ENCODE measurements at places on chromosomes 6 and 20.

- no peak for DNase-seq
Observed at GRCh38 chr20:16714242-16714641, 15.6 kb upstream of the SNRPB2 start.

DNA sequence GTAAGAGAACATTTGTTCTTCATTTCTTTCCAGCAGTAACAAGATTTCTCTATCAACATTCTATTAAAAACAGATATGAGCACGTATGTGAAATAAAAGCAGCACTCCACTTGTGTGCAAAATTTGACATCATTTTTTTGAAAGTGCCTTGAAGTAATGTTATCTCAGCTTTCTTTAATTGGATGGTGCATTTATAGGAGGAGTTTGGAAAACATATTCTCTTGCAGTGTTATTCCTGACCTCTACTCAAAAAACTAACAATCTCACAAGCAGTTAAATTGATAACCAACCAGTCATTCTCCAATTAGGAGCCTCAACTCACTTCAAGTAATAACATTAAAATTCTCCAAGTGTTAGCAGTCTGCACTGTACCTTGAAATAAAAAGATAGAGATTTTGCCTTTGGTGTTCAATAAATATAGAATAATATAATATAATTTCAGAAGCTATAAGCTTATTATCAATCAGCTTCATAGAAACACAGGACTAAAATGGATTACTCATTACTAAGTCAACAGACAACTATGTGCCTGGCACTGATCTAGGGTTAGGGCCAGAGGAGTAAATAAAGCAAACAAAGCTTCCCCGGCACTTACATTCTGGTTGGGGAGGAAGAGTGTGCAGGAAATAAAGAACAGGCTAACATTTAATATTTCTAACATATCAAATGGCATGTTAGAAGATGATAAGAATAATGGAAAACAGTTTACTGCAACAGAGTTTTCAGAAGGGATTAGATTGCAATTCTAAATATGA lies 149.0 kb upstream of the SGK1 start:
- DNase-seq = no peak

DNA sequence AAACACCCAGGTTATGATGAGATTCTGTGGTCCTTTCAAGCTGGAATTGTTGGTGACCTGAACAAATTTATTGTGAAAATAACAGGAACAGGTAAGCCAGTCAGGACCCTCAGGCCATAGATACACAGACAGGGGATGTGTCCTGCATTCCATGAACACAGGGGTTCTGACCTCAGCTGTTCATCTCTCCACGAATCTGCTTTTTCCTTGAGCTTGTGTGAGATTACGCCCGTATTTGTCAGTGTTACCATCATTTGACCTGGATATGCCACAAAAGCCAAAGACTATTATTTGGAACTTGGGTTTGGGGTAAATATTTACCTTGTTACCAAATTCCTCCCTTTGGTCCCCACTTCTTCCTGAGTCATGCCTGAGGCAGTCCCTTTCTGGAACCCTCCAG lies 288.9 kb downstream of the PREX1 start:
- no peak for DNase-seq

- DNase-seq = no peak
Observed at GRCh38 chr20:18524646-18525045, 16.9 kb downstream of the SEC23B start.

Data from stimulated activated CD8-positive, alpha-beta memory T cell treated with anti-CD3 and anti-CD28 coated beads, Interleukin-4, amount 100 ng/mL, for 1 hour (primary cell).